ENCODE measurements at places on chromosomes 4 and X.

GRCh38 chr4:178140326-178140915 lies 698.2 kb upstream of the AGA start:
- no peak for DNase-seq

DNA sequence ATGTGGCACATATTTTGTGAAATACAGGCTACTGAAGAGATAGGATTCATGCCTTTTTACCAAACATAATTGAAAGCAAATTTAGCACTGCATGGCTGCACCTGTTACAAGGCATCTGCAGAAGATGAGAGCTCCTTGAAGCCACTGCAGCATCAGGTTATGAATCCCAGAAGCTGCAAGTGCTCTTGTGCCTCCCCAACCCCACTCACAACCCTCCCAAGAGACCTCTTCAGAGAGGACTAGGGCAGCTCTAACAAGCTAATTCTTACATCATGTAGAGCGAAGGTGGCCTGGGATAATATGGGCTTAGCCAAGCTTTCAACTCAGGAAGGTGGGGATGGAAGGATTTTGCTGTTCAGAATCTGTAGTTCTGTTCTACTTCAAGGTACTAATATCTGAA lies 27.2 kb downstream of the MFAP3L start:
- no peak for DNase-seq

GRCh38 chrX:21975812-21976211 lies 35.3 kb downstream of the SMS start:
- no peak for DNase-seq

DNA sequence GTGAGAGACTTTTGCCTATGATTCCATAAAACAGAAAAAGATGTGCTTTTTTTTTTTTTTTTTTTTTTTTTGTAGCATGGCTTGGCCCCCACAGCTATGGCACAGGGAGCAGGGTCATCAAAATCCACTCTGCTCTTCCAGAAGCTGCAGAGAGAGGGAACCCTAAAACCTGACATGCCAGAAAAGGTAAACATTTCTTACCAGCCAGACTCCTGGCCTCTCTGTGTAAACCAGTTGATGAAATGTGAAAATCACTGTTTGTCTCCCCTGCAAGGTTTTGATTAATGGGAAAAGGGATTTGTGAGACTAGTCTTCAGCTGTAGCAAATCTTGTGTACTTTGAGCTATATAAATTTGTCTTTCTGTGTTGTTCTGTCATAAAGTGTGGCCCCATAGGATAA lies 105.9 kb downstream of the ARSJ start:
- no peak for DNase-seq

- no peak for DNase-seq
Measured at GRCh38 chrX:404656-405055, 17.9 kb upstream of the PPP2R3B start.

DNA sequence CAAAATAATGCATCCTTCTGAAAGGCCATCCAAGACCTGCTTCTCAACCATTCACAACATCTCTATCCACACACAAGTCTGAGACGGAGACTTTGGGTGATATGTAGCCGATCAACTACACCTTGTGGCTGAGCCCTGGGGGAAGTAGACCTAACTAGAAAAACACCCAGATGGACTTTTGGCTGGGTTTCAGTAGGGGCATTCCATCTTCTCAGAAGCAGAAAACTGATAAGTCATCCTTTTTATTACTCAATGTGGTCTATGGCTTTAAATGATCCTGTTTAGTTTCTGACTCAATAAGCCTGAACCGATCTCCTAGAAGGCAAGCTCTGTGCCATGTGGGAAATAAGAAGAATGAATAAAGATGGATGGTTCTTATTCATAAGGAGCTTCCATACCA lies 82.5 kb upstream of the AFF2 start:
- DNase-seq, result no peak

DNA sequence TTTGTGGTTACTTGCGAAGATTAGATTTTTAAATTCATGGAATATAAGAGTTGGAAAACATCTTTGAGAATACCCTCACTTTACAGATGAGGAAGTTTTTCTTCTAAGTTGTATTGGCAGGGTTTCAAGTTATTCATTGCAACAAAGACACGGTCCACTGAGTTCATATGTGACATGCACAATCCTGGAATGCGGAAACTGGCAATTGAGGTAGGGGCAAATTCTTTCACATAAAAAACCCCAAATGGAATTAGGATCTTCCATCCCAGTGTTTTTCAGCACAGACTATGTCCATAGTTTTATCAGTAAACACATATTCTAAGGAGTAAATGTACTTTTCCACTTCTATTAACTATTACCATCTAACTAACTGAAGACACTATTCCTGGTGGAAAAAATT lies 81.8 kb upstream of the NAP1L5 start:
- DNase-seq, result no peak

DNA sequence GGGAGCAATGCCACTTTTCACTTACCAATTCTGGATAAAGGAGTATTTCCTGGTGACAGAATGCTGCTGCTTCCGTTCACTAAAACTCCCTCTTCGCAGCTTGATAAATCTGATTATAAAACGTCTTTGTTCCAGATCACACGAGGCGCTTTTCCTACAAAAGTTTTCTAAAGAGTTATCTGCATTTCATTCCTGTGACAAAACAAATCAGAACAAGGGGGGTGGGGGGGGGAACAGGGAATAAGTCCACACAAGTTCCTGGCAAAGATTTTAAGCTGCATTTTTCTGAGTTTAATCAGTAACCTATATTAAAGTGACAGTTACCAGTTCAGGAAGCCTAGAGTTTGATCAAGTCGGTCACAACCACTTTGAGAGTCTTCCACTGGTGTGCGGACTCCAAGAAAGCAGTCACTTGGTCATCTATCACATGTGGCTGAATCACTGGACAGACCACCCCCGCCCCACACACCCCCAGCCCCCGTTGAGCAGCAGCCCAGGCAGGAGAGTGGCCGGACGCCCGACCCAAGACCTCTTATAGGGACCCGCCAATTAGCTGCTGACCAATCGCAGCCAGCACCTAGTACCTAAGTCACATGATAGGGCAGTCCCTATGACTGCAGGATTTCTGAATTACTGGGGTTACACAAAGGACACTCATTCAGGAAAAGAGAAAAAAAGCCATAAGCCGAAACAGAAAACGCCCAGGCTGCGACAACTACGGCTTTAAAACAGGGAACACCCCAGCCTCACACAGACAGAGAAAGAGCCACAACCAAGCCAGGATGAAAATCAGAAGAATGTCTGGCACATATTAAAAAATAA lies 569.3 kb upstream of the DIPK2B start:
- no peak for DNase-seq

DNA sequence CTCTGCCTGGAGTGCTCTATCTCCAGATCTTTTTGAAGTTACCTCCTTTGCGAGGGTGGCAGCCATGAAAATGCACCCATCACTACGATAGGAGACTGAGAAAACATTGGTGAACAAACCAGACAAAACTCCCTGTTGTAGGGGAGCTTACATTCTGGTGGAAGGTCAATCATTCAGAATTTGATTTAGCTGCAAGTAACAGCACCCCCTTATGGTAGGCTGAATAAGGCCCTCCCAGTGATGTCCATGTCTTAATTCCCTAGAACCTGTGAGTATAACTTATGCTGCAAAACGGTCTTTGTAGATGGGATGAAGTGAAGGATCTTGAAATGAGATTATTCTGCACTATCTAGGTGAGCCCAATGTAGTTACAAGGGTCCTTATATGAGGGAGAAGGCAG lies 5.6 kb upstream of the TEC start:
- DNase-seq, result no peak

DNA sequence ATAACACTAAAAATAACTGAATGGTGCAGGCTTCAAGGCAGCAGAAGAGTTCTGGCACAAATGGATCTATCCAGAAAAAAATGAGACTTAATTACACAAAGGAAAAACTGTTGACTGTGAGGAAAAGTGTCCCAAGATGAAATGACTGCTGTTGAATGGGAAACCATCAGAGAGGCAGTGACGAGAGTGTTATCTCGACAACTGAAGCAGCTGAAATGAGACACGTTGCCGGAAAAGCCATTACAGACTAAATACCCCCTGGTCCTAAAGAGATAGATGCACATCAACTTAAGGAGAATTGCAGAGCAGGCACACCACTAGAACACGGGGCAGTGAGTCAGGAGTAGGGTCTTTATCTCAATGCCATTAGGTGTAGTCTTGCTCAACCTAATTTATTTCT lies 277.8 kb downstream of the DMD start:
- no peak for DNase-seq

GRCh38 chr4:142818476-142818875 lies 27.6 kb downstream of the INPP4B start:
- DNase-seq, result no peak

GRCh38 chr4:144645102-144645630 lies 790 bp upstream of the HHIP start:
- DNase-seq, result no peak

GRCh38 chrX:123464709-123465108 lies 268.1 kb downstream of the THOC2 start:
- no peak for DNase-seq

GRCh38 chrX:75623535-75623934 lies 100.7 kb upstream of the ZDHHC15 start:
- no peak for DNase-seq

DNA sequence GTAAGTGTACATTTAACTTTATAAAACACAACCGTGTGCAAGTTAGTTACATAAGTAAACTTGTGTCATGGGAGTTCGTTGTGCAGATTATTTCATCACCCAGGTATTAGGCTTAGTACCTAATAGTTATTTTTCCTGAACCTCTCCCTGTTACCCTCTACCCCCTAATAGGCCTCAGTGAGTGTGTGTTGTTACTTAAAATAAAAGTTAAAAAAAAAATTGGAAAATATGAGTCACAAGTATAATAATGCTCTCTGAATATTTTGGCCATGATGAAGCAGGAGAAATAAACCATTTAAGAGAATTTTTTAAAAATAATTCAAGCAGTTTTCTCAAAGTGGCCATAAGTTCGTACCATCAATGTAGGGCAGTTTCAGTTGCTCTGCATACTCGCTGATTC lies 105.1 kb upstream of the GRID2 start:
- no peak for DNase-seq

GRCh38 chrX:11272290-11272689 lies 20.9 kb upstream of the AMELX start:
- no peak for DNase-seq

DNA sequence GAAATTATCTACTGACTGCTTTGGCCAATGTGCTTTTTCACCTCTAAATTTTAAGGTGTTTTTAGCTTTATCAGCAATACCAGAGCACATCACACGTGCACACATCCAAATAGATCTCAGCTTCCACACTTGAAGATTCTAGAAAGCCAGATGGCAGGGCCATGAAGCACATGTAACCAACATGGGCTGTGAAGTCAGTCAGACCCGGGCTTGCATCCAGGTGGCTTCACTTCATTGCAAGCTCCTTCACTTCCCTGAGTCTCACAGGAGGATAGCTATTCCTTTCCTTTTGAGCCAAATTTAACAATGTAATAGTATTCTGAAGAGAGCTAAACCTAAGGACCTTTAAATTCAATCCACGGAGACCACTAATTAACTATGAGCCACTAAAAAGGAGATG lies 86.5 kb downstream of the SH3RF1 start:
- DNase-seq, result no peak

DNA sequence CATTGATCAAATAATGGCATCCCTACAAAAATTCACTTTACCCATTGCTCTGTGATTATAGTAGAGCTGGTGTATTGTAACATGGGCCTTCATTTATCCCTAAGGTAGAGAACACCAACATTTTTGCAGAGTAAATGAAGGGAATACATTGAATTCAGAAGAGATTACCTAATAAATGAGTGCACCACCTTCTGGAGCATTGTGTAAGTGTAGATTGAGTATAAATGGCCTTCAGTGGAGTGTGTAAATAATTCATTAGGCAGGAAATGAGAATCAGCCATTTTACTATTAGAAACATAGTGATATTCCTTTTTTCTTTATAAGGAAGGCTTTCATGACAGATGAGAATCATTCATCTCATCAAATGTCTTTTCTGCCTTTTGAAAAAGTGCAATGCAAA lies 155.8 kb downstream of the FAM47B start:
- DNase-seq, result no peak

GRCh38 chr4:73725985-73726384 lies 14.4 kb upstream of the CXCL8 start:
- DNase-seq, result no peak

- no peak for DNase-seq
Measured at GRCh38 chr4:33090910-33091309, 2370.7 kb downstream of the PCDH7 start.

DNA sequence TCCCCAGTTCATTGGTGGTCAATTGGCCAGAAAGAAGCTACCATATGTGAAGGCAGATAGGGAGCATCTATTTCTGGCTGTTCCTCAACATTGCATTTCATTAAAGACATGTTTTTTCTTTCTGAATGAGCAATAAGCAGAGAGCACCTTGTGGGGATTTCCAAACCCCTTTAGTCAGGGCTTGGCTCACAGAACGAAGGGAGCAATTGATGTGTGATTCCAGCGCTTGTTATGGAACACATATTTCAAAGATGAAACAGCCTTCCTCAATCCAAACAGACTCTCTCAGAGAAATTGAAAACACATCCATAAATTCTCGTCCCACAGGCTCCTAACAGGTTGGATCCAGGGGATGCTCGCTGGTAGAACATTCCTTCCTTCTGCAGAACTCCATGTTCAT lies 84.1 kb downstream of the CLCN4 start:
- no peak for DNase-seq

- DNase-seq, result no peak
Measured at GRCh38 chr4:152682143-152682941, 2.5 kb upstream of the TMEM154 start.

GRCh38 chr4:185395238-185395955 lies at the start of gene LRP2BP:
Gene LRP2BP (minus strand): TSS chr4:185395924. CDS start chr4:185378186, 17,738 bp downstream.
- DNase-seq, result no peak

DNA sequence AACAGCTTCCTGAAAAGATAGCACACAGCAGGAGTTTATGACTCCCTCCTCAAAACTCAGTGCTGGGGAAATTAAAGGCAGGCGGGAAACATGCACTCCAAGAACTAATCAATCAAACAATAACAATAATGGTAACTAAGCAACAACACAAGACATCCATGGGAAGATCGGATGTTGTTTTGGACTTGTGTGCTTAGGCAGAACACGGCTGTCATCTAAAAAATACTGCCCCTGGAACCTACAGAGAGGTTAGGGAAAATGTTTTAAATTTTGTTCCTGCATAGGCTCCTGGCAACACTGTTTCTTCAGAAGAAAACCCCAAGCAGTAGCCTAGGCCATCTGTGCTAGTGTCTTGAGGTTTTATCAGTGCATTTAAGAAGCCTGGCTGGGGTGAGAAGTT lies 1378.2 kb downstream of the STIM2 start:
- no peak for DNase-seq

- peak; percentile 44 for DNase-seq
Measured at GRCh38 chr4:40301603-40302002, 33.5 kb upstream of the CHRNA9 start.

DNA sequence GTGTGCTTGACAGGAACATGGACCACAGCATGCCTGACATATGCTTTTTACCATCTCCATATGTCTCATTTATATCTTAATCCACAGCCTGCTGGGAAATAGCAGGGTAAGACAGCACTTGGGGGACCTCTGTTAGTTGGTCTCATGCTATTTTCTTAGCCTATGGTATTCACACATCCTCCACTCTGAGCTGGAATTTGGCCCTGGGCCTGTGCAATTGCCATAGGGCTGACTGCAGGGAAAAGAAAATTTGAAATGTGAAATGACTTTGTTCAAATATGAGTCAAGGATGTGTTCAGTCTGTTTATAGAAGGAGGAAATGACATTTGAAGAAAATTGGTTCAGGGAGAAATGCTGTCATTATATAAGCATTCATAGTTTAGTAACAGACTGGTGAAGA lies 9.6 kb upstream of the MAP7D3 start:
- DNase-seq, result no peak

GRCh38 chrX:150536455-150537116 lies 31.8 kb upstream of the MTM1 start:
- no peak for DNase-seq

All from activated T-helper 1 cell treated with anti-CD3 and anti-CD28 coated beads, Interleukin-2, amount 50 U/mL, for 16 hours (primary cell).